Putamen (tissue), 1 donor: ENCODE measurements at places on chromosomes 4 and X.

- DNase-seq, result no peak
Measured at GRCh38 chr4:105709081-105709450, 482 bp downstream of the GSTCD start.

DNA sequence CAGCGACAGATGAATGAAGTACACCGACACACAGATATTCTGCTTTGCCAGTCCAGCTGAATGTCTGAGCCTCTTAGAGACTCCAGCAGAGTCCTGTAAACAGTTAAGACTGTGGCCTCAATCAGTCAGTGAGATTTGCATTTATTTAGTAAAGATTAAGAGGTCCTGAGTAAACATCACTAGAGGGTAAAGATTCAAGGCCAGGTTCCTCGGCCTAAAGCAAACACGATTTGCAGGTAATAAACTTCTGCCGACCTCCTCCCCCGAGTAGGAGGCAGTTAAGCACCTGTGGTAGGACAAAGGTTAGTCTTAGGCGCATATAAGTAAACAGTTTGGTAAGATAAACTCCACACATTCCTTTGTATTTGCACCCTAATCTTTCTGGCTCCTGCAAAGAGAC, 99.6 kb downstream of the CFAP47 start:
- no peak for DNase-seq

GRCh38 chrX:370244-370962, 16.3 kb downstream of the PPP2R3B start:
- DNase-seq, result no peak

DNA sequence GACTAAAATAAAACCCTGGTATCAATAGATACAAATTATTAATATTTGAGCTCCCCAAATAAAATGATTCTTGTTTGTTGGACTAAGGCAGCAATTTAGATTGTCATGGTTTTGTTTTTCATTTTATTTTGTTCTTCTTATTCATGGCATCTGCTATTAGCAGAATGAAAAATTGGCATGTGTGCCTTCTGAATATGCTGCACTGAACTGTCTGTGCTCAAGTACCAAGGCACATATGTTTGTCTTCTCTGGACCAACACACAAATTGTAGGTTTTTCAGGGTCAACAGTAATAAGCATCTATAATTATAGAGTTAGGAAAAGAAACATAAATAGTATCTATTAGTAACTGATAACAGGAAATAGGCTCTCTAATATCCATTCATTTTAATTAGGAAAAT, 121.1 kb downstream of the BANK1 start:
- no peak for DNase-seq

- no peak for DNase-seq
Measured at GRCh38 chrX:106927023-106927422, 6.8 kb downstream of the CLDN2 start.

- DNase-seq, result no peak
Measured at GRCh38 chr4:7276515-7276914, 84.2 kb downstream of the SORCS2 start.

GRCh38 chr4:152510349-152511147, 25.3 kb downstream of the FBXW7 start:
- no peak for DNase-seq

DNA sequence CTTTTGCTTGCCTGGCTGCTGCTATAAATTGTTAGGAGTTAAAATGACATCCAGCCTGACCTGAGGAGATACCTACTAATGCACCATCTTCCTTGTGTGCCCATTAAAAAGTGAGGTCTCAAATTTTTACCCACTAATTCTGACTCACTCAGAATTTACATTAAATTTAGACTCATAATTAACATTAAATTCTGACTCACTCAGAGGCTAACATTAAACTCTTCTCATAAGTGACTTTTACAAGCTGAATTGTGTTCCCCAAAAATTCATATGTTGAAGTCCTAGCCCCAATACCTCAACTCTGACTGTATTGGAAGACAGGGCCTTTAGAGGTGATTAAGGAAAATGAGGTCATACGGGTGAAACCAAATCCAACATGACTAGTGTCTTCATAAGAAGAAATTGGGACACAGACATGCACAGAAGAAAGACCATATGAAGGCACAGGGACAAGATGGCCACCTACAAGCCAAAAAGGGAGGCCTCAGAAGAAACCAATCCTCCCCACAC, 11.8 kb downstream of the CASP6 start:
- no peak for DNase-seq
